ENCODE measurements at places on chromosomes 3 and 15.

GRCh38 chr3:197219619-197220018 lies 78.8 kb downstream of the DLG1 start:
- DNase-seq = no peak

GRCh38 chr3:8980756-8981257 lies 17.5 kb upstream of the RAD18 start:
- DNase-seq = no peak

DNA sequence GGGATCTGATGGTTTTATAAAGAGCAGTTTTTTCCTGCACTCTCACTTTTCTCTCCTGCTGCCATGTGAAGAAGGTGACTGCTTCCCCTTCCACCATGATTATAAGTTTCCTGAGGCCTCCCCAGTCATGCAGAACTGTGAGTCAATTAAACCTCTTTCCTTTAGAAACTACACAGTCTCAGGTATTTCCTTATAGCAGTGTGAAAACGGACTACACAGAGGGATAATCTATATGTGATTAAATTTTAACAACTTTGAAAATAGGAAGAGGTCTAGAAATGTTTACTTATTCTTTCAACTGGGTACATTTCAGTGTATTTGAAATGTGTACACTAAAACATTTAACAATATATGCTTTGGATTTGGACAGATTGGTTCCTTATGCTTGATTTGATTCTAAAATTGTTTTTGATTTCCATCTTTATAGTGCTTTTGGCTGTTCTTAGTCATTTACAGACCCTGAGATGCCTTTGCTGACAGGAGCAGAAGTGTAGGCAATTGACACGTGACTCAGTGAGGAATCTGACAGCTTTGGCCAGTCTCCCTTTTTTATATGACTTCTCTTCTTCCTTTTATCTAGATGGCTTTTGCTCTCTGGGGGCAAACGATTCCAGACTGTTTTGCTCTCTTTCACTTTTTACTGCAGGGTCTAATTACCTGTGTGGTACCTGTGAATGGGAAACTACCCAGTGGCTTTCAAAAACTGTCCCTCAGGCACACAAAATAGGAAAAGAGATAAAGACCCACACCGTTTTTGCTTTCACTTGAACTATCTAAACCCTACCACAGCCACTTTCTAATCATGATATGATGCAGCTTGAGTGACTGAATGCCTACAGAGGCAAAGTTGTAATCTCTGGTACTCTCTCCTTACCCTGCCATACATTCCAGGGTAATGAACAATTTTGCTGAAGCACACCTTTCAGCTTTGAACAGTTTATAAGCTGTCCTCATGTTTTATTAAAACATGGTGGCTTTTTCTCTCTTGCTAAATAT lies 422.6 kb downstream of the ROBO1 start:
- no peak for DNase-seq

DNA sequence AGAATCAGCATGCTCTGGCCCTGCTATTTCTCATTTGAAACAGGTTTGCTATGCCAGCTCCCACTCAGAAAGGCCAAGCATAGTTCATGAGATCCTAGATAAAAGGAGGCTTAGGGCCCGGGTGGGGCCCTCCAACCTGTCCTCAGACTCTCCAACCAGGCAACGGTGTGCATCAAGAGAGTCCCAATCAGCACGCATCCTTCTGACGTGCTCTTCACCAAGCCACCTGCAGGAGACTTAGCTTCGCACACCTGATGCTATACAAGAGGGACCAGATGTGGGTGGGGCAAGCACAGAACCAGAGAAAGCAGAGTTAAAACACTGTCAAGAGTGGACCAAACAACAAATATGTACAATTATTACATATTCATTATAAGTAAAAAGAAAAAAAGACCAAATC lies 17.3 kb downstream of the STIMATE start:
- DNase-seq = no peak

GRCh38 chr15:88191812-88192165 lies 64.8 kb downstream of the NTRK3 start:
- DNase-seq = no peak

DNA sequence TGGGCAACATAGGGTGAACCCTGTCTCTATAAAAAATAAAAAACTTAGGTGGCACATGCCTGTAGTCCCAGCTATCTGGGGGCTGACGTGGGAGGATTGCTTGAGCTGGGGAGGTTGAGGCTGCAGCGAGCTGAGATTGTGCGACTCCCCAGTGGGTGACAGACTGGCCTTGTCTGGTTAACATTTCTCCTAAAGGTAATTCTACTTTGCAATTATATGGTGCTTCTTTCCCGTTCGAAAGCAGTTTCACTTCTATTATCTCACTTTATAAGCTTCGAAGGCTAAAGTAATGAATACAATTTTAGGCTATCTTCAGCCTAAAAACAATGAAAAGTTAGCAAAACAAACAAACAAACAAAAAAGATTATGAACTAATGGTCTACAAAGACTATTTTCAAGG lies 35.3 kb downstream of the COMMD2 start:
- DNase-seq = no peak

DNA sequence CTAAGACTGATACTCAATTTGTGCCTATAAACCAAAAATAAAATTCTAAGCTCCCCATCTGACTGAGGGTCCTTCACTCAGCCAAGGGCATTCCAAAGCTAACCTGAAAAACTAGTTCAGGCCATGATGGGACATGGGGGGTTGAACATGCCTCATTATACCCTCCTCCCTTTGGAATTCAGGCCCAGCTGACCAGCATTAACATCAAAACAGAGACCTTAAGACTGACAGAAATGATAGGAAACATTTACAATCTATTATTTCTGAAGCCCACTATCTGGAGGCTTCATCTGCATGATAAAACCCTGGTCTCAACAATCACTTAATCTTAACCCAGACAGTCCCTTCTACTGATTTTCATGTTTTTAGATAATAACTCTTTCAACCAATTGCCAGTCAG lies 140.4 kb downstream of the ANO10 start:
- DNase-seq = no peak

GRCh38 chr15:77984446-77984861 lies 93.1 kb downstream of the TBC1D2B start:
- DNase-seq = no peak

DNA sequence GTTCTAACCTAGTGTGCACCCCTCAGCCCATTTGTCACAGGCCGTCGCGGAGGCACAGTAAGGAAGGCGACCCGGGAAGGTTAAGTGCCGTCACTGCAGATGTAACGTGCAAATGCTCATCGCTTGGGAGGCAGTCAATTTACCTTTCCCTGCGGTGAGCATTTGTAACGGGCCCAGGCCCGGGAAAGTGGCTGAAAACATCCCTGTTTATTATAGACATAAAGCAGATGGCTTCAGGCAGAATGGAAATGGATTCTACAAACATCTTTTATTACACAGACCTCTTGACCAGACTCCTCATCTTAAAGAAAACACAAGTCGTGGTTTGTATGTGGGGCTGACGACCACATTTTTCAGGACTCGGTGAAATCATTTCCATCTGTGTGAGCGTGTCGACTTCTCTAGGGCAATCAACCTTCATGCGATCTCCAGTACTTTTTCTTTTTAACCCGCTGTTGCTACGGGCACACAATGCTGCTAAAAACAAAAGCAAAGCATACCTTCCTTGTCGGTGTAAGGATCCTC lies 43.6 kb downstream of the NMNAT3 start:
- DNase-seq = peak; percentile 18

- DNase-seq = peak; percentile 19
Measured at GRCh38 chr15:70375006-70375431, 277.3 kb upstream of the TLE3 start.

GRCh38 chr3:38151667-38152265 lies 13.3 kb downstream of the MYD88 start:
- no peak for DNase-seq

DNA sequence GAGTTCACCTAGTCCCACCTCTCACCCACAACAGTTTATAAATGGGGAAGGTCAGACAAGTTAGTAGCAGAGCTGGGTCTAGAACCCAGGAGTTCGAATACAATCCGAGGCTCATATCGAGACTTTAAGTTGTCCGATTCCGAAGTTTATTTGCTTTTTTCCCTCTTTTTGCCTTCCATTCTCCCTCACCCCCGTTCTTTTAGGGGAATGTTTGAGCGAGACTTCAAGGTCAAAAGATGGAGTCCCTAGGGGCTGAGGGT lies 7.3 kb downstream of the BCL6 start:
- DNase-seq = no peak

DNA sequence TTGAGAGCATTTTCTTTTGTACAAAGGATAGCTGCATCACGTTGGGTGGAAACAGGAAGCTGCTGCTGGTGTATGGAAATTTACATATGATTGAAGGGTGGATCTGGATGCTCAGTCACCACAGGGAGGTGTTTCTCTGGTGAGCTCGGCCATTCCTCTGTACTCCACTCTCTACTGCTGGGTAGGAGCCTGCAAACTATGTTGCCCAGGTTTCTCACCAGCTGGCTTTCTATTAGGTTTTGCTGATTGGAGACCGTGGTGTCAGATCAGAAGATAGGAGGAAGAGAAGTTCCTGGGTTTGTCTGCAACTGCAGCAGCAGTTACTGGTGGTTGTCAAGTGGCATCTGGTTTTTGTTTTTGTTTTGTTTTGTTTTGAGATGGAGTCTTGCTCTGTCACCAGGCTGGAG lies 61.7 kb downstream of the TAMM41 start:
- no peak for DNase-seq

GRCh38 chr3:128578346-128578745 lies 72.3 kb downstream of the RPN1 start:
- DNase-seq = no peak

DNA sequence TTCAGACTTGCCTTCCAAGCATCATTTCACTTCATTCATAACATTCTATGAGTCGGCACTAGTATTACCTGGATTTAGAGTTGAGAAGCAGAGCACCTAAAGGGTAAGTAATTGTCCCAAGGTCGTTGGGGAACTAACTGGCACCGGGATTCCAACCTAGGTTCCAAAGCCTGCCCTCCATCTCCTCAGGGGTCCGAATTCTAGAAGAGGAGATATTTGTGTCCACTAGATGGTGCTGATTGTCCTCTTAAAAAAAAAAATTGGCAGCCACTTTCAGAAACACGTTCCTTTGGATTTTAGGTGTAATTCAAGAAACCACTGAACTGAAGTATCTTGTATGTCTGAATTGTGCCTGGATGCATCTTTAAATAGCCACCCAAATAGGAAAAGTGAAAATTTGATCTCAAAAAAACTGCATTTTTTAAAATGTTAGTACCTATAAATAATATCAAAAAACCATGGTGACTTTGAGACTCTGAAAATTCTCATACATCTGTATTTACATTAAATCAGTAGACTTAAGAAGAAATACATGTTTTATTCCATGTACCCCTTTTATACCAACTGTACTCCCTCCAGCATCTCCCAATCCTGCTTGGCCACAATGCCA lies 3.9 kb upstream of the FSIP1 start:
- DNase-seq = no peak

GRCh38 chr3:3013317-3014052 lies 96.7 kb downstream of the IL5RA start:
- no peak for DNase-seq

GRCh38 chr3:185653949-185654757 lies 68.1 kb downstream of the SENP2 start:
- DNase-seq = no peak

- no peak for DNase-seq
Measured at GRCh38 chr15:60683156-60683555, 204.2 kb upstream of the ICE2 start.

DNA sequence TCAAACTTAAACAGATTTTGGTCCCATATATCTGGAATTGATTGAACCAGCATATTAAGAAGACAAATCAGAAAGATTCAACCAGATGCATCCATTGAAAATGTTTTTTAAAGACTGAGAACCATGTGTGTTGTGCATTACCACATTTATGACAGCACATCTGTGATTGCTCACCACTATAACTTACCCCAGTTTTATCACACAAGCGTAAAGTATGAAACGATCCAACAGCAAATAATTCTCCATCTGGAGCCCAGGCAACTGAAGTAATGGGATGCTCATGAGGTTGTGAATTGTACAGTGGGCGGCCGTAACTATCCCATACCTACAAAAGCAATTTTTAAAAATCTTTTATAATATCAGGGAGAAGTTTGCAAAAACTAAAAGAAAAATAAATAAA lies 43.2 kb downstream of the IFT80 start:
- DNase-seq = peak; percentile 58

- peak; percentile 28 for DNase-seq
Measured at GRCh38 chr15:77418966-77419835, 703 bp downstream of the PEAK1 start.

GRCh38 chr3:13069495-13069894 lies 3.7 kb downstream of the IQSEC1 start:
- no peak for DNase-seq

DNA sequence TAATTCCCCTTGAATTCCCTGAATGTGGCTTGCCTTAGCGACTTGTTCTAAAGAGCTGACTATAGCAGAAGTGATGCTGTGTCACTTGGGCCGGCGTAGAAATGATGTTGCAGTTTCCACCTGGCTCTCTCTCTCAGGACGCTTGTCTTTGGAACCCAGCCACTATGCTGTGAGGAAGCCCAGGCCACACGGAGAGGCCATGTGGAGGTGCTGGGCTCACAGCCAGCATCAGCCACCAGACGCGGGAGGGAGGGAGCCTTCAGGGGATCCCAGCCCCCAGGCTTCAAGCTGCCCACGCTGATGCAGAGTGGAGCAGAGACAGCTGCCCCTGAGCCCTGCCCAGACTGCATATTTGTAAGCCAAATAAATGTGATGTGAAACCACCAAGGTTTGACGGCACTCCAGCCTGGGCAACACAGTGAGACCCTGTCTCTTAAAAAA lies 18.6 kb downstream of the RNU5B-1 start:
- peak; percentile 35 for DNase-seq

- DNase-seq = no peak
Measured at GRCh38 chr15:98957655-98958054, 49.9 kb downstream of the PGPEP1L start.

GRCh38 chr3:177320765-177321247 lies 123.5 kb upstream of the TBL1XR1 start:
- DNase-seq = no peak

GRCh38 chr3:50493086-50493485 lies 10.3 kb downstream of the CACNA2D2 start:
- no peak for DNase-seq

DNA sequence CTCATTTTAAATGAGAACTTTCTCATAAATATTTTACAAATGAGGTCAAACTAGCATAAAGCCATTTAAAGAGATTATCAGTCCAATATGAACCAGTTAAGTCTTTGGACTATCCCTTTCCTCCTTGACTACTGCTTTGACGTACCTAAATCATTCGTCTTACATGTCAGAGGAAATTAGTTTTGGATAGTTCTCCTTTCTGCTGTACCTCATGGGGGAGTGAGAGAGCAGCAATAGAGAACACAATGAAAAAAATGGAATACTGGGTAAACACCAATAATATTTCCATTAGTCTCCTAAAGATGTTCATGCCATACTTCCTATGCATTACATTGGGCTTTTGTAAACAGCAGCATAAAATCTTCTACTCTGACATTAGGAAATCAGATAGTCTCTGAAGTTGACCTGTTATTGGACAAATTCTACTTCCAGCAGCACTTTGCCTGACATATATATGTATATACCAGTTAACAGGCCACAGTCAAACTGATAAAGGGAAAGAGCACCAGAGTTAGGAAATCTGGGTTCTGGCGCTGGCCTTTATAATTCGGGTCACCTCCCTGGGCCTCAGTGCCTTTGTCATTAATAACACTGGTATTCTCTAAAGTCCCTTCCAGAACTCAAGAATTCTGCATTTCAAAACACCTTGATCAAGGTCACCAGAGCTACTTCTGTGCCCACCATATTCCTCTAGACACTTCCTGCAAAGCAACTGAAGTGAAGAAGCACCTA lies 26.8 kb downstream of the TIMMDC1 start:
- DNase-seq = peak; percentile 57

GRCh38 chr15:100558771-100559254 lies 30.1 kb upstream of the CERS3 start:
- DNase-seq = no peak
